ENCODE measurements at places on chromosomes 11 and 22. TPM values are rescaled to one million over a fixed set of nuclear protein-coding genes. Genes with fewer than 3 reads are reported as not detected.

The UCP2 gene
- 0.63 TPM for total RNA-seq

The ELP4 gene
- total RNA-seq = 18.5 TPM

DNA sequence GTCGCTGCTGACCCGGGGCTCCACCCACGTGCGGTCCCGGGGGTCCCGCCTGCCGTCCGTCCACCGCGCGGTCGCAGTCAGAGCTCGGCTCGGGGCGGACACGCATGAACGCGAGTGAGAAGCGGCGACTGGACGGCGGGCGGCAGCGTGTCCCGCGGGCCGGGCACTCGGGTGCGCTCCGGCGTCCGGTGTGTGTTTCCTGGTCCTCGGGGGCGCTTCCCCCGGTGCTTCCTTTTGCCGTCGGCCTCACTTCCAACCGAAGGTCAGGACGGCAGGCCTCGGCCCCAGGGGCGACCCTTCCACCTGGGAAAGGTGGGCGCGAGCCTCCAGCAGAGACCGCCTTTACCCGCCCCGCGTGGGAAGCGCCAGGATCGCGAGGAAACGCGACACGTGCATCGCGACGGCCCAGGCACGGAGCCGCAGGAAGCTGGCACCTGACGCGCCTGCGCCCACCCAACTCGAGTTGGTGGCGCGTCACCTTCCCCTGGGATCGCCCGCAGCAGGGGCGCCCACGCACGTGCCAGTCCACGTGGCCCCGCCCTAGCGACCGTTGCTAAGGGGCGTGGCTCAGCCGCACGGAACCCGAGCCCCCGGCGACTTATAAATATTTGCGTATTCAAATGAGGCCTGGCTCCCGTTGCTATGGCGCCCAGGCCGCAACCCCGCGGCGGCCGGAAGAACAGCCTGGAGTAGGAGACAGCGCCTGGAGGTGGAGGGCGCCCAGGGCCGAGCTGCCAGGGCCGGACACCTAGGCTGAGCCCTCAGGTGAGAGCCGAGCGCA, at the start of gene LRRC56:
LRRC56 (plus strand) TSS at position 687 of the 781 bp plus-strand sequence. CDS start 3,158 bp downstream, outside the sequence.
- DNase-seq = no peak

GRCh38 chr22:17890245-17890671, 116.0 kb upstream of the BID start:
- DNase-seq = no peak

- DNase-seq = peak; percentile 93
Measured at GRCh38 chr11:48034926-48035871, 54.8 kb downstream of the PTPRJ start.

DNA sequence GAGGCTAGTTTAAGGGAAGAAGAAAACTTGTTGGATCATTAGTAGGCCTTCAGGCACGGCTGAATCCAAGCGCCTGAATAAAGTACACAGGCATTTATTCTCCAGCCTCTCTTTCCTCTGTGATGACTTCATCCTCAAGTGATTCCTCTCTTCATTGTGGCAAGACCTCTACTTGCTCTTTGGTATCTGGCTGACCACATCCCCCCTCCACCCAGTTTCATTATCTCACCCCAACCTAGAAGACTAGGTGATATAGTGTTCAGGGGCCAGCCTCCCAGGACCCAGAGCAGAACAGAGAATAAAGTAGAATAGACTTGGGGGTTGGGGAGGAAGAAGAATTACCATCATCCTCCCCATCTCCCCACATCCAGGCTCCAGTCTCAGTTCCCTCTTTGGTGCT, 189.3 kb downstream of the MIAT start:
- no peak for DNase-seq

- DNase-seq = peak; percentile 83
Measured at GRCh38 chr11:118621071-118621783, 13.8 kb downstream of the PHLDB1 start.

Data from SK-MEL-5 (cell line).